Stimulated activated CD4-positive, alpha-beta T cell treated with anti-CD3 and anti-CD28 coated beads, TNF-alpha, amount 100 ng/mL, for 1 hour (primary cell): ENCODE measurements at places on chromosomes 11 and 22.

DNA sequence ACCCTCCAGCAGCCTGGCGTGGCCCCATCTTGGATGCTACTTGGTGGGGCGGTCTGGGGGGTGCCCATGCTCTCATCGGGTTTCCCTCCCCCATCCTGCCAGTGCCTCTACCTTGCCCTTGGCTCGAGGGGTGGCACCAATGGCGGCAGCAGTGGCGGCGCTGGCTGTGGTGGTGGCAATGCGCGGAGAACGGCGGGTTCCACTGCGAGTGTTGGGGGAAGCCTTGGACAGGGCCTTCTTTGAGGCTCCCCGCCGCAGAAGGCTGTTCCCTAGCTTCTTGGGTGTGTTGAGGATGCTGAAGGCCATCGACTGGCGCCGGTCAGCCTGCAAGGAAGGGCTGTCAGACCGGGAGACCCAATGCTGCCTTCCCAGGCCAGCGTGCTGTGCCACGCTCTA, 5.1 kb downstream of the IL18BP start:
- DNase-seq, result no peak

DNA sequence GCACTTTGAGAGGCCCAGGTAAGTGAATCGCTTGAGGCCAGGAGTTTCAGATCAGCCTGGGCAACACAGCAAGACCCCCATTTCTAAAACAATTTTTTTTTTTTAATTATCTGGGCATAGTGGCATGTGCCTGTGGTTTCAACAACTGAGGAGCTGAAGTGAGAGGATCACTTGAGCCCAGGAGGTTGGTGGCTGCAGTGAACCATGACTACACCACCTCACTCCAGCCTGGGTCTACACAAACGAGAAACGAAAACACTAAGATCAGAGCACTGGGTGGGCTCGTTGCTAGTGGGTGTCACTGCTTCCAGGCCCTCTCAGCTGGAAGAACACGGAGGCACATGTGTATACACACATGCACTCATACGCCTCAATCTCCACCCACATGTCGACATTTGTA, 4.1 kb upstream of the MOB2 start:
- DNase-seq, result no peak

GRCh38 chr11:99571094-99571493, 550.3 kb downstream of the CNTN5 start:
- no peak for DNase-seq

DNA sequence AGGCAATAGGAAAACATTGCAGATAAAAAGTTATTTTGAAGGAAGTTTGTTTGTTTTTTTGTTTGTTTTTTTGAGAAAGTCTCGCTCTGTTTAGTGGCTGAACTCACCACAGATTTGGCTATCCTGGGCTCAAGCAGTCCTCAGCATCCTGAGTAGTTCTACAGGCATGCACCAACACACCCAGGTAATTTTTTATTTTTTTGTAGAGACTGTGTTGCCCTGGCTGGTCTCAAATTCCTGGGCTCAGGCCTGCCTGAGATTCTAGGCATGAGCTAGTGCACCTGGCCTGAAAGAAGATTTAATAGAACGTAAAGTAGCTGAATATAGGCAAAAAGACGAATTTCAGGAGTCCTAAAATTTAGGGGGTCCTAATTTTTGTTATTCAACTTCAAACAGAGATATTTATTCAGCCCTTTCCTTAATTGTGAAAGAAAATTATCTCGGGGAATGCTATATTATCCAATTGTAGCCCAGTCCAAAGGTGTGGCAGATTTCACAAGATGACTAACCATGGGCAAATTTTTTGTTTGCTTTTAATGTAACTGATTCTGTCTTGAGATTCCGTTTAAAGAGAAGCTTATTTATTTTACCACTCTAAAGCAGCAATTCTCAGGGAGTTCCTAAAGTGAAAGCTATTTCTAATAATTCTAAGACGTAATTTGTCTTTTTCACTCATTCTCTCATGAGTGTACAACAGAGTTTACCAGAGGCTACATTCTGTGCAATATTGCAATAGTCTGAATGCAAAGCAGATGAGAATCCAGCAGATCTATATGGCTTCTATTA, 940 bp downstream of the IL18 start:
- no peak for DNase-seq

DNA sequence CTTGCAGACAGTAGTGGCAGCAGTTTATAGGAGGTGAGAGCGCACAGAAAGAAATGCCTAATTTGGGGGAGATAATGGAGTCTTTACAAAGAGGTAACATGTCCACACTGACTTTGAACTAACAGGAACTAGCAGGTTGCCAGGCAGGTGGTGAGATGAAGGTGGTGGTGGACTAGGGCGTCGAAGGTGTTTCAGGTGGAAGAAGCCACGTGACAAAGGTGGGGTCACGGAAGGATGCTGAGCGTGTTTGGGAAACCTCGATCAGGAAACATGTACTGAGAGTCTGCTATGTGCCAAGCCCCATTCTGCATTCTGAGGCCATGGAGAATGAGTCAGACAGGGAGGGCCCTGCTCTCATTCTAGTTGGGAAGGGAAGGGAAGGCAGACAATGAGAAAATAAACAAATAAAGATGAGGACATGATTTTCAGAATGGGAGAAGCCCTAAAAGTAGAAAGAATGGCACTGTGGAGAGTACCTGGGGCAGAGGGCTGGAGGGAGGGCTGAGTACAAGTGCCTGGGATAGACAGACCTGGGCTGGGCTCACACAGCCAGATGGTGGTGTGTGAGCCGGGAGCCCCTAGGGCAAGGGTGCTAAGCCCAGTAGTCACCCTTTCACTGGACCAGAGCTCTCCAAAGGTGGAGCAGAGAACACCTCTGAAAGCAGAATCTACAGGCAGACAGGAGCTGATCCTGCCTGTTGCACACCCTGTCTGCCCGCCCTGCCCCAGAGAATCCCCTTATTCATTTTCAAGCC, 16.2 kb upstream of the NNMT start:
- no peak for DNase-seq

DNA sequence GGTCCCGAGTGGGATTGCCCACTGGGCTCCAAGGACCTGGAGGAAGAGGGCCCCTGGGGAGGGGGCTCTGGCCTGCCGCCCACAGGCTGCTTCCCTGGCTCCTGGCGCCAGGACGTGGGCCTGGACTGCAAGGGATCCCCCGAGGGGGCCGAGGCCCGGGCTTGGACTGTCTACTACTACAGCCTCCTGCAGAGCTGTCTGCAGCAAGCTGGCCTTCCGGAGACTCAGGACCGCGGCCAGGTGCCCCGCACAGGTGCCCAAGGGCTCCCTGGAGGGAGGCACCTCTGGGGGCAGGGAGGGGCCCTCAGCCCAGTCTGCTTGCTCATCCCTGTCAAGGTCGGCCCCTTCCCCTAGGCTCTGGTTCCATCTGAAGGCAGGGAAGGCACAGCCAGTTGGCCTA, 1.9 kb downstream of the CARNS1 start:
- no peak for DNase-seq

DNA sequence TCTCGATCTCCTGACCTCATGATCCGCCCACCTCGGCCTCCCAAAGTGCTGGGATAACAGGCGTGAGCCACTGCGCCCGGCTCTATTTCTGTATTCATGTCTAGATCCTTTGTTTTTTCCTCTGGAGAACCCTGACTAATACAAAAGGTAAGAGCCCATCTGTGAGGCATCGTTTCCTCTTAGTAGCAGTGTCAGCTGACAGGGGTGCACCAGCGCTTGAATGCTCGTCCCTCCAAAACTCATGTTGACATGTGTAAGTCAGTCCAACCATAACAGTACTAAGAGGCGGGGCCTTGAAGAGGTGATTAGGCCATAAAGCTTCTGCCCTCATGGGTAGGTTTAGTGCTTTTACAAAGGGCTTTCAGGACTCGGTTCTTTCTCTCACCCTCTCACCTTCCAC, 470.1 kb upstream of the B3GAT1 start:
- DNase-seq, result no peak

- DNase-seq, result no peak
Measured at GRCh38 chr22:30332551-30332950, 5.8 kb upstream of the TBC1D10A start.

DNA sequence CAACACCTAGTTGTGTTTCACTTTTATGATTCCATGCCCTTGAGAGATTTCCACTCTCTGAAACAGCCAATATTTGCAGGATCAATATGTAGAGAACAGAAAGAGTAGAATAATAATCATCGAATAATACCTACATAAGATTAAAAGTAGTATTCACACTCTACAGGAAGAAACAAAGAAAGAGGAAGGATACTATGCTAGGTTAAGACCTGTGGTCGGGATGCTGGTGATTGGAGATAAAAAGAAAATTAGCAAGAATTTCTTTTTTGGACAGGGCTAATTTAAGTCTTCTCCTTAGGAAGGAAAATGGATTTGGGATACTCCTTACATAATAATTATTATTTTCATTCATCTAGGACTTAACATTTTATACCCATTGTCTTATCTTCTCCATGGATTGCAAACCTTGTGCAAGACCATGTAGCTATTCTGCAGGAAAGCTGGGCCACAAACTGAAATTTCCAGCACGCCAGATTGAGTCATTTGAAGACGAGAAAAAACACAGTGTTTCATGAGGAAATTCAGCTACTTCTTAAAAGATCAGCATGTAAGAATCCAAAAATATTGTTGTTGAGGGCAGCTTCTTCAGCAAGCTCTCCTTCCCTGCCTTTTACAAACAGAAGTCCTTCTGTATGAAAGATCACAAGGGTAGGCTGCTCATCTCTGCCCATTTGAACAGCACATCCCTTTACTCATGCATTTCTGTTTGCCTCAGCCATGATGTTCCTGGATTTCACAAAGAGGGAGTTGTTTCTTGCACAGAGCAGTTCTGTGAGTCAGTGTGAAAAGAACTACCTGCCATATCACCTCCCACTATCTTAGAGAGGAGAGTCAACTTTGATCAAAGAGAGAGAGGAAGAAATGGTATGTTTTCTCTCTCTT, 90.7 kb downstream of the FAM76B start:
- no peak for DNase-seq

DNA sequence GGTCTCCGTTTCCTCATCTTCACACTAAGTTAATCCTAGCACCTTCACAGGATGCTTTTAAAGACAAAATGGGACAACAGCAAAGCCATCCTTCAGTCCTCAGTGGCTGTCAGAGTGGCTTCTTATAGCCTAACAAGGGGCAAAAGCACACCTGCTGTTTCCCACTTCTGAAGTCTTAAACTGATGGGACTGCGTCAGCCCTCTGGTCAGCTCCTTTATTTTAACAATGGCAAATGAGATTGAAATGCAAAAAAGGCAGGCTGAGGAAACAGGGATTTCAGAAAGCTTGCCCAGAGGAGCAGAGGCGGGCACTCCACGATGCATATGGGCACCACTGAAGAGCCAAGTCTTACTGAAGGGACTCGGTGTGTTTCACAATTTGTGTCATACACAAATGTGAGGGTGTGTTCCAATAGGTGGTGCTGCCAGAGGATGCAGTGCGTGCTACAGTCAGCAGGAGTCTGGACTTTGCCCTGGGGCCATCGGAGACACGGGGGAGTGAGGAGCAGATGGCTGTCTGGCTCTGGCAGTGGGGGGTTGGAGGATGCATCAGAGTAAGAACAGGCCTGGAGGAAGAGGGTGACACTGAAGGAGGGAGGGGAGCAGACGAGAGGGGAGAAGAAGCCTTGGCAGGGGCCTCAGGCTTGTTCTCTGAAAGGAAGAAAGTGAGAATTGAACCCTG, 47.3 kb downstream of the TENM4 start:
- no peak for DNase-seq

GRCh38 chr22:45702981-45703380, 31.3 kb downstream of the ATXN10 start:
- DNase-seq, result no peak

GRCh38 chr11:35605706-35606105, 12.6 kb upstream of the FJX1 start:
- no peak for DNase-seq

DNA sequence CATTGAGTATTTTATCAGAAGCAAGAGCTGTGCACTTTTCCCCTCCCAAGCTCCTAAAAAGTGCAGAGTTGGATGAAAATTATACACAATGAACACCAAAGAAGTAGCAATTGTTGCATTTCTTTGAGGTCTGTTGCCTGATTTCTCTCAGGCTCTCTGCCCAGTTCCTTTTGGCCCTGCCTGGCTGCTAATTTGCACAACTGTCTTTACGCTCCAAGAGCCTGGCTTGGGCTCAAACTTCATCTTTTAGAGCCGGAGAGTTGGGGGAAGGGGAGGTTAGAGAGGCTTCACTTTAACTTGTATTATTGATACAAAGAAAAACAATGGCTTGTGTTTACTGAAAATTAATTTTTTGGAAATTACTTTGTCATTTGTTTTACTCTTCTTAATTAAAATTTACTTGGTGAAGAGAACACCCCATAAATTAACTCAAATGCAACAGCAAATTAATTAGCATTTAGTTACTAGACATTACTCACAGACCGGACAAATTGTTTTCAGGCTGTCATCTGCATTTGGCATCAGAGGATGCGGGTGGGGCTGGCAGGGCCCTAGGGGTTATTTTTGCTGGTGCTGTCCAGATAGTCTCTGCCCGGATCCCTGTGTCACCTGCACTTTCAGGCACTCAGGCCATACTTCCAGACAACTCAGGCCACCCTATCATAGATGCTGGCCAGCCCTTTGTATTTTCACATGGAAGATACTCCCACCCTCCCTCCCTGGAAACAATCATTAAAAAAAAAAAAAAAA, 407.3 kb downstream of the NXPE2 start:
- no peak for DNase-seq

DNA sequence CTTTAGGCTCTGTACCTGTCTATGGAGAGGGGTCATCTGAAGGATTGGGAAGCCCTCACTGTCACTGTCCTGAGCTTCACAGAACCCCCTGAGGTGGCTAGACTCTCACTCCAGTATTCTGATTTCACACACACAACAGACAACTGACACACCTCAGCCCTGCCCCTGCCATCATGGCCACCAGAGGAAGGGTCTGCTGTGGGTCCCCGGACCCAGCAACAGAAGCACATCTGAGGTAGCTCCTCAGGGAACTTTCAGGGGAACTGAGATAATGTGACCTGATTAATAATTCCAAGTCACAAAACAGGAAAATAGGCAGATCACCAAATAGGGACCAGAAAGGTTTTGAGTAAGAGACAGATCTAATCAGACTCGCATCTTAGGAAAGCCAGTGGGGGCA, 7.5 kb upstream of the C22orf39 start:
- DNase-seq, result no peak

DNA sequence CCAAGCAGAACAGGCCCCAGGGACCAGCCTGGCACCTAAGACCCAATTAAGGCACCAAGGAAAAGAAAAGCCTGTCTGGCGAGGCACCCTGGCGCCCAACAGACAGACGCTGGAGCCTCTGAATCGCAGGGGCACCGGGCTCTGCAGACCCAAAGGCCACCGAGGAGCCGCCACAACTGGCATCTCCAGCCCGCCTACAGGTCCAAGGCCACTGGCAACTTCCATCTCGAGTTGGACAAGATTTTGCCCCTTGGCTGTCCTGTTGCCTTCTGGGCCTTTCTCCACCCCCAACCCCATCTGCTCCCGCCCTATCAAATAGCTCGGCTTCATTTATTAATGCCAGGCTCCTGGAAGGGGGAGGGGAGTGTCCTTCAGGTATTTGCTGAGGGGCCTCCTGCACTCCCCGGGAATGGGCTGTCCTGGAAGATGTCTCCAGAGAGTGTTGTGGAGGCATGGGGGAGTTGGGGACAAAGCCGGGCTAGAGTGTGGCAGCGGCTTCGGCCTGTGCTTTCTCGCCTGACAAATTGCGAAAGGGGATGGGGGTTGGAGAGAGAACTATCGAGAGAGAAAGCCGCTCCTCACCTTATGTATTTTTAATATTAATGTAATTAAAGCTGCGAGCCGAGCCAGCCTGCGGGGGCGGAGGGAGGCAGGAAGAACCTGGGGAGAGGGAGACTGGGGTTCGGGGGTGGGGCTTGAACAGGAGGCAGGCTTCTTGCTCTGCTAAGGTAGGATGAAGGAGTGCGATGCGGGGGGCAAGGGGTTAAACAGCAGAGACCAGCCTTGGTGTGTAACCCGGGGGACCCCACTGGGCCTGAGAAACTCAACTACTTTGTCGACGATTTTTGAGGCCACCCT, 2.0 kb downstream of the DSCAML1 start:
- DNase-seq, result no peak

- DNase-seq, result no peak
Measured at GRCh38 chr11:39443424-39444022, 2015.9 kb downstream of the LRRC4C start.
